Non-pigmented ciliary epithelial cell (primary cell): ENCODE measurements at places on chromosomes 5 and 9.

GRCh38 chr5:151270599-151270998 is 17.6 kb downstream of the GM2A start:
- DNase-seq = peak; percentile 63

GRCh38 chr5:28788954-28789353 is 1750.6 kb upstream of the CDH9 start:
- no peak for DNase-seq

DNA sequence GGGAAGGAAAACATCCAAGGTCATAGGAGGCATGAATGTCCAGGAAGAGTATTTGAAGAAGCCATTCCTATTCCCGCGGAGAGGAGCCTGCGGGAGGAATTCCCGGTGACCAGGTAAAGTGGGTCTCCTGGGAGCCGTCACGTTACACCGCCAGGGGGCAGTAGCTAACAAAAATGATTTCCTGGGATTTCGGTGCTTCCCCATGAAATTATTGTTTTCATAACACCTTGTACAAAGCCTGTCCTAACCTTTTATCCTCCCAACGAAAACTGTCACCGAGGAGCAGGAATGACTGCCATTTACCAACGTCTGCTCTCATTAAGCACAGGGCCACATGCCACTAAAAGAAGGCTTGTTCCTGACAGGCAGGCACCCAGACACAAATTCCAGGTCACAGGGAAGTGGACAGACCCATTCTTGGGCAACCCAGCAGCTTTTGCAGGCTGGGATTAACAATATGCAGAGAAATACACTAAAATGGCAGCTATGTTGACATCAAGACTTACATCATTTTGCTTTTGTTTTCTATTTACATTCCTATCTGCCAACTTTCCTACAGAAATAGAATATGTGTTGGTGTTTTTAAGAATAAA is 41.2 kb upstream of the CTSL start:
- DNase-seq = no peak

DNA sequence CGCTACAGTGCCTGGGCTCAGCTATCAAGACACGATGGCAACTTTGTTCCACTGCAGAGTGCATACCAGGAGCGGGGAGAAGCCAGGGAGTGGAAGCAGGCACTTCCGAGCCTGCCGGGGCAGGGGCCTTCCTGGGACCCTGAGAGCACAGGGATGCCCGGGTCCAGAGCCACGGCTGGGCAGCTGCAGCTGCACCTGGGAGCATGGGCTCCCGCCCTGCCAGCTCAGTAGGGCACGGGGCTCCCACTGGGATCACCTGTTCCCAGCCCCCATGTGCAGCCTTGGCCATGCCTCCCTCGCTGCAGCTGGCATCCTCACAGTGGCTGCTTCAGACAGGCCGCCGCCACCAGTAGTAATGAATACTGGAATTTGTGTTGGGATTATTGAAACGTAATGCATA is 391.5 kb downstream of the KDM4C start:
- DNase-seq = no peak

DNA sequence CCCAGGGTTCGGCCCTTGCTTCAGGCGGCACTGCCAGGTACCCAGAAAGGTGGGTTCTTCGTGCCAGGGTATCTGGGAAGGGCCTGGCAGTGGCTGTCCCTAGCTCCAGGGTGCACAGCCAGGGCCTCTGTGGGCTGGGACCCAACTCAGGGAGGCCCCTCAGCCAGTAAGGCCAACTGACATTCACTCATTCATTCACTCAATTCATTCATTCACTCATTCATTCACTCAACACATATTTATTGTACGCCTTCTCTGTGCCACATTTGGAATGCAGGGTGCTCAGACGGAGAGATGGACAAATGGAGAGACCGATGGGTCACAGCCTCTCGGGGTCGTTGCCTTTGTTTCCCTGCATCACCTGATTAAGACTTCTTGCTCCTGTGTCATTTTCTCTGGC is 154.9 kb downstream of the GAPVD1 start:
- DNase-seq = no peak

DNA sequence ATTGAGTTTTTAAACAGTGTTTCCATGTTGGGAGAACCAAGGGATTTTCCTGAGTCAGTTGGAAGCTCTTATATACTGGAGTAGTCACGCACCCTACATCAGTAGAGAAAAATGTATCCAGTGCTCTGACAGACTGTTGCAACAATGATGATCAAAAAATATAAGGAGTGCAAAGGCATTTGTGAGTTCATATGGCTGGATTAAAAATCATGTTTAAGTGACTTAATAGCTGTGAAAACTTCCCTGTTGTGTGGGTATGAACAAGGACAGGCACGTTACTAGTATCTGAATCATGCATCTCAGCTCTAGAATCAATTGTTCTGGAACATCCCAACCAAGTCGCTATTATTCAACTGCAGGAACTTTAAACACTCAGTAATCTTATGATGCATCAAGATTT is 229.7 kb downstream of the ROR2 start:
- DNase-seq = no peak

DNA sequence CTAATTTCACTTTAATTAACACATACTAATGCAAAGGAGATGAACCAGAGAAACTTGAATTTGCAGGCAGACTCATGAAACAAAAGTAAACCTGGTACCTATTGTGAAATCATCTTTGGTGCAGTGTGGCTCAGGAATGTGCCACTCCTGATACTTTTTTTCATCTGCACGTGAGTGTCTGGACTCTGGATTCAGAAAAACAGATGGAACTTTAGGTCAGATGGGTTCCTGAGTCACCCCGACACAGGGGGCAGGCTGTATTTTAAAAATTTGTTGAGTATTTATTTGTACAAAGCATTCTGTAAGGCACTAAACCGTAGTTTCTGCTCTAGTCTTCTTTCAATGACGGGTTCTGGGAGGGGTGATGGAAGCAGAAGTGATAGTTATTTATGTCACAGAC is 52.2 kb upstream of the TUT7 start:
- peak; percentile 34 for DNase-seq

GRCh38 chr9:18499062-18499461 is 25.1 kb downstream of the ADAMTSL1 start:
- no peak for DNase-seq

GRCh38 chr5:56852228-56853000 is 37.1 kb downstream of the MAP3K1 start:
- no peak for DNase-seq

DNA sequence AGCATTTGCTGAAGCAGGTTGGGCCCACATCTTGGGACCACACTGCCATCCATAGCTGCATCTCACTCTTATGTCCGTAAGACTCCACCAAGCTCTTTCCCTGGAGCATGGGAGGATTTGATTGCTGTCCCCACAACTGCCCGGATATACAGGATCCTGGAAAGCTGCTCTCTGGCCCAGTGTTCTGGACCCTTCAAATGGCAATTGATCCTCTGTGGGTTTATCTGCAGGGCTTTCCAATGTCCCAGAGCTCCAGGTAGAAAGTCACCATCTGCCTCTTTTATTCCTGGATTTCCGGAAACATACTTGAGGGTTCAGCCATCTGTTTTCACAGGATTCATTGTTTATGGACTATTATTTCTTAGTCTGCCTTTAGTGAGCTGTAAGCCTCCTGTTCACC is 214.6 kb downstream of the SREK1 start:
- no peak for DNase-seq

- DNase-seq = no peak
These were observed 1124.6 kb downstream of the DTWD2 start for GRCh38 chr5:117863586-117864296.

- no peak for DNase-seq
These were observed 89.2 kb downstream of the ANKRD33B start for GRCh38 chr5:10653043-10653442.

- DNase-seq = no peak
These were observed 105.0 kb downstream of the FGF18 start for GRCh38 chr5:171524466-171524865.

- no peak for DNase-seq
These were observed 186.3 kb downstream of the TLE4 start for GRCh38 chr9:79757881-79758669.

GRCh38 chr5:24439465-24439864 is 205.3 kb downstream of the CDH10 start:
- DNase-seq = no peak

GRCh38 chr9:131043087-131043486 is 34.1 kb downstream of the LAMC3 start:
- no peak for DNase-seq

- no peak for DNase-seq
These were observed 66.5 kb downstream of the PTCD2 start for GRCh38 chr5:72386639-72387038.

DNA sequence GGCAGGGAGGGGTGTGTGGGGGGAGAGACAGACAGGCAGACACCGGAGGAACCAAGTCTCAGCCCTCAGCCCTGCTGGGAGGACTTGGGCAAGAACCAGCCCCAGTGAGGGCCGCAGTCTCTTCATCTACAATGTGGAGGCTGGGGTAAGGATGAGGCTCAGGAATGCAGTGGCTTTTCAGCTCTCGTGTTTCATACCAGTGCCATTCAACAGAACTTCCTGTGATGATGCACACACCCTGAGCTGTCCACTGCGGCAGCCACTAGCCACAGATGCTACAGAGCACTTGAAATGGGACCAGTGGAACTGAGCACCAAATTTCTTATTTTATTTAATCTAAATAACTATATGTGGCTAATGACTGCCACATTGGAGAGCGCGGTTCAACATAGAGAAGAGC is 10.7 kb downstream of the CAMK2A start:
- peak; percentile 68 for DNase-seq

GRCh38 chr9:112012026-112012902 is 115.7 kb downstream of the UGCG start:
- peak; percentile 86 for DNase-seq

DNA sequence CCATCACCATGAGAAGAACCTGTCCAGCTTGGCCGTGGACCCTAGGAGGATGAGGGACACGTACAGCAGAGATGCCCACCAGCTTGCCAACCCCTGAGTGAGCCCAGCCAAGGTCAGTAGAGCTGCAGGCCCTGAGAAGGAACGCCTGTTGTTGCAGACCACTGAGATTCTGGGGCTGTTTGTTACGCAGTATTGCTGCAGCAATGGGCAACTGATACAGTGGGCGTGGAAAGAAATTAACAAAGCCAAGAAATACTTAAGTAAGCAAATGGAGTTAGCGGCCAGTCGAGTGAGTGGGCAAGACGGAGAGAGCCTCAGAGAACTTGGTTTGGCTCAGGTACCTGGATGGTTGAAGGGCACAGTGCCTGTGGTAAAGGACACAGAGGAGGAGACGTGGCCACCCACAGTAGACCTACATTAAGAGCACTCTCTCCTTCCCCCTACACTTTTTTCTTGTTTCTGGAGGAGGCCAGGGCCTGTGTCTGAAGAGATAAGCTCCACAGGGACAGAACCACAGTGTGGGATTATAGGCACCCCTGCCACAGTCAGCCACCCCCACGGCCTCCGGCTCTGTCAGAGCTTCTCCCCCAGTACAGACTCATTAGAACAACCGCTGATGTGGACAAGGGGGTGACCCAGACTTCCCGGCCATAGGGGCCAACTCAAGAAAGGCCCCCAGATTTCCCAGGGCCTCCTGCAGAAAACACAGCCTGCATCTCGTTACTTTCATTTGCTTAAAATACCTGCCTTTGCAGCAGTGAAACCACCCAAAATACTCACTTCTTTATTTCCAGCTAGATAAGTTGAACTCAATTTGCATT is 40.1 kb upstream of the GRHPR start:
- DNase-seq = no peak

DNA sequence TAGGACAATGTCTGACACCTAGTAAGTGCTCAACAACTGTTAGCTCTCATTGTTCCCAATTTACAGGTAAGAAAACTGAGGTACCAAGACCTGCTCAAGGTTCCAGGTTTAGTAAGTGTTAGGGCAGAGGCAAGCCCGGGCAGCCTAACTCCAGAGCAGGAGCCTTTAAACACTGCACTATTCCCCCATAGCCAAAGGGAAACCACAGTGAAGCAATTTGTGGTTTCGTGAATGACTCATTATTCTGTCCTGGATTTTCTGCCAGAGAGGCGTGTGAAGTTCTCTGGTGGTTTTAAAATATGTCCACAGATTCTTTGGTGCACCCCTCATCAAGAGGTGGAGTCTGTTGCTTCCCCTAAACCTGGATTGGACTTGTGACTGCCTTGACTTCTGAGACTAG is 1.0 kb upstream of the MCC start:
- peak; percentile 98 for DNase-seq

- DNase-seq = no peak
These were observed 8.9 kb downstream of the DAB2IP start for GRCh38 chr9:121660367-121660766.

GRCh38 chr5:124902097-124902821 is 155.8 kb upstream of the ZNF608 start:
- DNase-seq = no peak

DNA sequence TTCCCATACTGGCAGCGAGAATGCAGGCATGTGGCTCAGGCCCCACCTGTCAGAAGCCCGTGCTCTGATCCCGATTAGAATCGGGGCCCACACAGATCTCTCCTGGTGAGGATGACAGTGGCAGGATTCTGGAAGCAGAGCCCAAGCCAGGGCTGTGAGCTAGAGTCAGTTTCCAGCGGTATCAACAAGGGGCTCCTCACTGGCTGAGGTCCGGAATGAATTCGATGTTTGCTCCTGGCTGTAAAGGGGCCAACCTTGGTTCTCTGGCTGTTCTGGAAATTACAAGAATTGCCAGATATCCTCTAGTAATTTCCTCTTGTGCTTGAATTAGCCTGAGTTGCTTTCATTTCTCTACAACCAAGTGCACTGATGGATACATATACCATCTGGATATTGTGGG is 129.1 kb upstream of the SPRY4 start:
- DNase-seq = no peak

GRCh38 chr9:70411930-70412831 is 2.3 kb downstream of the KLF9 start:
- no peak for DNase-seq

GRCh38 chr9:93575796-93576257 is 557 bp upstream of the PHF2 start:
- DNase-seq = no peak

DNA sequence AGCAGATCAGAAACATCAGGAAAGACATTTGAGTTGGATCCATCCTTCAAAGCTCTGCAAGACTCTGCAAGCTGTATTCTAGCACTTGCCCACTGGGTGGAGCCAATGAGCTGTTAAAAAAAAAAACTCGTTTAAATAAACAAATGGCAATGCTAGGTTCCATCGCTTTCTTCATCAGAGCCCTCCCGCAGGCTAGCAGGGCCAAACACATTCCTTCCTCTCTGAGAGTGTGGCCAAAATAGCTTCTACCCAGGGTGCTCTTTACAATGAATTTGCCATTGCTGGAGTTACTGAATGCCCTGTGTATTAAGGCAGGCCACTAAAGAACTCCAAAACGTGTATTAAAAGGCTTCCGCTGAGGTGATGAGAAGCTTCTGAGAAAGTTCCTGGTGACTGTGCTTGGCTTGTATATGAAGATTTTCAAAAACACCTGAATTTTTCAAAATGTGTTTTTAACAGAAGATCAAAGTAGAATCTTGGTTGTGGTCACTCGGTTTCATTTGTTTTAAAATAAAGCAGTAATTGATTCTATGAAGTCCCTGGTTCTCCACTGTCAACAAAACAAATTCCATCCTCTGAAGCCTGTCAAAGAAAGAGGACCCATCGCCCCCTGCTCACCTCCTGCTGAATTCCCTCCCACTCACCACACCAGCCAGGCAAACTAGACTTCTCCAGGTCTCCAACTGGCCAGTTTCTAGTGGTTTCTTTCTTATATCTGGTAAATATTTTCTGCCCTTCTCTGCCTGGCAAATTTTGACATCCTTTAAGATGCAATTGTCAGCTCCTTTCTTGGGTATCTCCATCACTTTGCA is 36.5 kb upstream of the EQTN start:
- DNase-seq = peak; percentile 42
